Nucleus accumbens (tissue), 56 donors: ENCODE measurements at places on chromosomes 6 and 20.

DNA sequence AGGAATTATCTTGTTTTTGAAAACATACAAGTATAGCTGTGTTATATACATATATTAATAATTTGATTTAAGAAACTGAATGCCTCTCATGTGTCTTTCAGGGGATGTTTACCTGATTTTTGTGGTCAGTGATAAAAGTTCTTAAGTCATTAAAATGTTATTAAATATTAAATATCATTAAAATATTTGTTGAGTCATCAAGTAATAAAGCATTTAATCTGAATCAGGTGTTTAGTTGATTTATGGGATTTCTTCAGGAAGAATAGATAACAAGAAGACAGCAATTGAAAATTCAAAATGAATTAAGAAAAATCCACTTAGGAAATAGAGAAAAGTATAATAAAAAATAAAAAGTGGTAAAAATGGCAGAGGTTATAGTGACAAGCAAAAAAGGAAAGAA is 361.9 kb upstream of the EYS start:
- no peak for DNase-seq

GRCh38 chr6:139605350-139605749 is 230.9 kb upstream of the CITED2 start:
- no peak for DNase-seq

GRCh38 chr6:44234101-44235025 is 11.0 kb downstream of the SLC29A1 start:
- peak; percentile 79 for DNase-seq

GRCh38 chr20:50304923-50305635 is 114.4 kb downstream of the CEBPB start:
- DNase-seq, result no peak

DNA sequence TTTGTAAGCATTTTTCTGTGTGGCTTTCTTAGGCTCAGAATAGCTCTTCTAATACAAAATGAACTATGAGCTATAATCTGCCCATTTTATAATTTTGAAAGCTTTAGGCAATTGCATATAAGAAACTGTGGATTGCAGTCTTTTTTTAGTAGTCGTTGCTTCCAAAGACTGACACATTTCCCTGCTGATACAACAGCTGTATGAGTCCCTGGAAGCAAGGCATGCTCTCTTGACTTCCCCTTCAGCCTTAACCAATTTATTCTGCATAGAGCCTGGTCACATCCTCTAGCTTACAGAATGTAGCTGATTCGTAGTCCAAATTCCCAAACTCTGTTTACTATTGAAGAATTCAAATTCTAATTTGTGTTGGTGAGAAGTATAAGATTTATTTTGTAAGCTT is 155.3 kb upstream of the EYA4 start:
- no peak for DNase-seq

GRCh38 chr6:29424575-29424974 is 9.8 kb downstream of the OR12D1 start:
- DNase-seq, result no peak

DNA sequence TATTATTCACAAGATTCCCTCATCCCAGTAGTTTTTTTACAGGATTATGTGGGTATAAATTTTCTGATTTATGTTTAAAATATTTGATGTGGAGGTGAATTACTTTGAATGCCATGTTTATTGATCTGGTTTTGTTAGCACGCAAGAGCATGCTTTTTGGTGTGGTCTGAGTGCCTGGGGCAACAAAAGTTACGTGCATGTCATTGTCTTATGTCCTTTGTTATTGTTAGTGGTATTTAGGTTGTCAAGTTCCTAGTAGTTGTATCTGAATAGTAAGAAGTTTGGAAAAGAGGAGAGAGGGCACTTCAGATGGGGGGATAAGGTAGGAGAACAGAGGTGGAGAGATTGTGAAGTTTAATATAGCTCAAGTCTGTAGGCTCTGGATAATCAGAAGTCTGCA is 95.0 kb downstream of the ATRN start:
- no peak for DNase-seq

GRCh38 chr6:163944897-163945296 is 530.4 kb downstream of the QKI start:
- no peak for DNase-seq

- DNase-seq, result no peak
These were observed 90.0 kb upstream of the RPS6KA2 start for GRCh38 chr6:166716910-166717617.

GRCh38 chr6:99613409-99613704 is 6.7 kb downstream of the PRDM13 start:
- no peak for DNase-seq

DNA sequence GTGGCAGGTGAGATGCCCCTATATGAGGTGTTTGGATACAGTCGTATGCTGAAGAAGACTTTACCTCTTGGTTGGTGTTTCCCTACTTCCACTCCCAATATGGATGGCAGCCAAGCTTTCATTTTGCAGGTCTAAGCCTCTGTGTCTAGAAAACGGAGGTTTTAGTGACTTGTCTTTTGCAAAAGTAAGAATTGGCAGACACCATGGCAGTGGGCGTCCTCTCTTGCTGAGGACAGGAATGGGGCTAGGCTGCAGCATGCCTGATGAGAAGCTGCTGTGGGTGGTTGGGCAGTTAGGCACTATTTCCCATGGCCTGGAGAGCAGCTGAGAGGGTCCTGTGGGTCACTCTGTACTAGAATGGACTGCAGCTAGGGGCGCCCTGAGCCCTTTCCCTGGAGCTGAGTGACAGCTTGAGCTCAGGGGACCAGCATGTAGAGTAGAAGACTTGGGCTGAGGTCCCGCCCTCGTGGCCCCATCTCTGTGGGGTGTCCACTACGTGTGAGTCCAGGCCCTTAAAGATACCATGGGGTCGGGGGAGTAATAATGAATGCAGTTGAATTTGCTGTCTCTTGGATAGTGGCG is 127.4 kb downstream of the CDH26 start:
- no peak for DNase-seq

GRCh38 chr6:116388924-116389323 is 18.2 kb downstream of the DSE start:
- no peak for DNase-seq

DNA sequence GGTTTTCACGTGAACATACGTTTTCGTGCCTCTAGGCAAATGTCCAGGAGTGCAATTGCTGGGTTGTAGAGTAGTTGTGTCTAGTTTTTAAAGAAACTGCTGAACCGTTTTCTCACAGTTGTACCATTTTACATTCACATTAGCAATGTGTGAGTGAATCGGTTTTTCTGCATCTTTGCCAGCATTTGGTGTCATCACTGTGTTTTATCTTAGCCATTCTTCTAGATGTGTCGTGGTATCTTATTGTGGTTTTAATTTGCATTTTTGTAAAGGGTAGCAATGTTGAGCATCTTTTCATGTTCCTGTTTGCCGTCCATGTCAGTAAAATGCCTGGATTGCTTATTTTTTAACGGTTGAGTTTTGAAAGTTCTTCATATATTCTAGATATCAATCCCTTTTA is 10.2 kb downstream of the DOK5 start:
- no peak for DNase-seq

DNA sequence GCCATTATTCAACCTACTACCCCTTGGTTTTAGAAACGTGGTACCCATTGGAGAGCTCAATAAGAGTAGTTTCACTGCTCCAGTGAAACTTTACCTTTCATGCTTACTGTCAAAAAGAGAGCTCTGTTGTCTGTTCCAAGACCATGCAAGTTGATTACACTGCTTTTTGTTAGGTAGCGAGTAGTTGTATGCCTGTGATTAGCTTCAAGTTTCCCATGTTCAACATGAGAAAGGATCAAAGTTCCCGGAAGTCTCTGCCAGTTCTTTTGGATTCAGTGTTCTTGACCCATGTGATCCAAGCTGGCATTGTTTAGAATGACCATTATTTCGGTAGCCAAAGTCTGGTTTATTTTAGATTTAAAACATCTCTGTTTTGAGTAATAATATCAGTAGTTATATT is 107.1 kb downstream of the ZFAND3 start:
- DNase-seq, result no peak

GRCh38 chr20:58135441-58136148 is 92.9 kb downstream of the ANKRD60 start:
- DNase-seq, result no peak

DNA sequence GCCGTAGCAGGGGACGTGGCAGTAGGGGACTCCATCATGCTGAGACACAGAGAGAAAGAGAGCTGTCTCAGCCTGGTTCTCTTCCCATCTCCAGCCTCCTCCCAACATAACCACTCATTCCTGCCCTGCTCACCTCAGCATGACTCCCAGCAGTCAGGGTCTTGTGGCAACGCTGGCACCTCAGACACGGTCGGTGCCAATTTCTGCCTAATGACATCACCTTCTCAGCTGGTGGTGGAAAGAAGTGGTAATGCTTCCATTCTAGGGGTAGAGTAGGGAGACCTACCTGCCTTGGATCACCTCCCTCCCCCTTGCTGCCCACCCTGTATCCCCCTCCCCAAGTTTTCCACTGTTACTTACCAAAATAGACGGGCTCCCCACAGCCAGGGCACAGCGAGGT is 2.5 kb downstream of the CRIP3 start:
- DNase-seq, result no peak

DNA sequence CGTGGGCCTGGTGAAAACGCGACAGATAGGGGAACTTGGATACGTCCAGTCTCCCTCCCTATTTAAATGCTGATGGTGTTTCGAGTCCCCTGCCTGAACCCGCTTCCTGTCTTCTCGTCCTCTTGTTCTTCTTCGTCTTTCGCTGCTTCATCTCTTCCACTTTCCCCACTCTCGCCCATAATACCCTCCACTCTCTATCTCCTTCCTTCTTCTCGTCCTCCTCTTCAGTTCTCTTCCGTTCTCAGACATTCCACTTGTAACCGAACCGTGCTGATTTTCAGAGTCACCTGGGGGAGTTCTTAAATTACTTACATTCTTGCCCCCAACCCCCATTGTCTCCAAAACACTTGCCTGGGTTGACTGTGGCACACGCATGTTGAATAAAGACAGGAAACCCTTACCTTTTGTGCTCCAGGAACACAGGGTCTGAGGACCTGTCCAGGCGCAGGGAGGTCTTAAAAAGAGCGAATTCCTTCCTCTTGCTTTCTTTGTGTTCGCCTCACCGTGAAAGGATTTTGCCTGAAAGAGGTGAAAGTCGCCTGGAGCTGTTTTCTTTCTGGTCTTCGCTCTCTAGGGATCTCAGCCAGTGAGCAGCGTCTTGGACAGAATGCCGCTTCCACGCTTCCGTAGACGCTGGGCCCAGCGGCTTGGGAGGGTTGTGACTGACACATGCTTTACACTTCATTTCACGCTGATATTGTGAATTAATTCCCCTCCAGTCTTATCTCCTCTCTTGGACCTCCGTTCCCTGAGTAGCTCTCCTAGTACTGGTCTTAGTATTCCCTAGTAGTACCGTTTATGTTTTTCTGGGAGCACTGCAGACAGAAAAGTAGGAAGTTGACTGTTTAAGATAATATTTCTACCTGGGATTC is 184.0 kb downstream of the GPX5 start:
- DNase-seq, result no peak

DNA sequence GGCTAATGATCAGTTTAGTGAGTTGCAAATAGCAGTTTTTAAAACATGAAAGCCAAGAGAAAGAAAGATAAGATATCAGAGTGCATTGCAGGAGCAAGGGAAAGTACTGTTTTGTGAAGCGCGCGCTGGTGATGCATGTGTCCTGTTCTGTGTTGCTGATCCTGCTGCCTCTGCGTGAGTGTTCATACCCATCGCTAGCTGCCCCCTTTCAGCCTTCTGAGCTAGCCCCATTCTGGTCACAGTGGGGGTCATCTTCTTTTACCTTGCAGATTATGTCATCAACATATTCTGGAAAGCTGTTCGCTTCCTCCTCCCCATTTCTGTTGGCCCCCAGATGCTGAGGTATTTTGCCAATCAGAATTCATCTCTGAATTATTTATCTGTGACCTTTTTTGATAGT is 1.9 kb downstream of the MRAP2 start:
- DNase-seq, result no peak

GRCh38 chr20:38630727-38631126 is 29.1 kb downstream of the ARHGAP40 start:
- DNase-seq, result no peak

DNA sequence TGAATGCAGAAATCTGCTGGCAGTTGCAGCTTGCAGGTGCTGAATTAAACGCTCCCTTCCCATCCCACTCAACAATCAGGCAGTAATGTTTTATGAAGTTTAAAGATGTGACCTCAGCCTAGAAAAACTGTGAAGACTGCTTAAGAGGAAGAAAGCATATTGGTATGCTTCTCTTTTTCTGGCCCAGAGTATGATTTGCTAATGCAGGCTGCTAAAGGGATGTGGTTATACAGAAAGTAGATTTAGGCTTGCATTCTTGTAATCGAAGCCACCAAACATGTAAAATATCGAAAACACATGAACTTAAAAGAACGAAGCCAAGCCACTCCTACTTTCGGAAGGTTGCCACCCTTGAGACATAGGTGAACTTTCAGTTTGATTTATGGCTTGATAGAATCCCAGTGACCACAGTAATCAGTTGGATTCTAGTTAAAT is 40.7 kb downstream of the MAP3K5 start:
- DNase-seq, result no peak

- DNase-seq, result no peak
These were observed 231.3 kb upstream of the FLRT3 start for GRCh38 chr20:14568701-14569100.

DNA sequence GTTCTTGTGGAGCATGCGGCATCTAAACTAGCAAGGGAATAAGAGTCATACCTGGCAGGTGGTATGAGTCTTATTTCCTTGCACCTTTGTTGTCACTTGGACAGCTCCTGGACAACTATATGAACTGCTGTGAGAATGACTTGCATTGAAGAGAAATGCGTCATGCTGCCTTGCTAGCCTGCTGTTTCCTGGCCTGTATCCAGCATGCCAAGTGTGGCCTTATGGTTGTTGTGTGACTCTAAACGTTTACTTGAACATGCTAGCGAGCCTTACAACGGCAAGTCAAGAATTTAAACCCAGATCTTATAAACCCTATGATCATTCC is 90.4 kb downstream of the CEP162 start:
- DNase-seq, result no peak

GRCh38 chr6:131764350-131764749 is 43.5 kb upstream of the ENPP1 start:
- no peak for DNase-seq

DNA sequence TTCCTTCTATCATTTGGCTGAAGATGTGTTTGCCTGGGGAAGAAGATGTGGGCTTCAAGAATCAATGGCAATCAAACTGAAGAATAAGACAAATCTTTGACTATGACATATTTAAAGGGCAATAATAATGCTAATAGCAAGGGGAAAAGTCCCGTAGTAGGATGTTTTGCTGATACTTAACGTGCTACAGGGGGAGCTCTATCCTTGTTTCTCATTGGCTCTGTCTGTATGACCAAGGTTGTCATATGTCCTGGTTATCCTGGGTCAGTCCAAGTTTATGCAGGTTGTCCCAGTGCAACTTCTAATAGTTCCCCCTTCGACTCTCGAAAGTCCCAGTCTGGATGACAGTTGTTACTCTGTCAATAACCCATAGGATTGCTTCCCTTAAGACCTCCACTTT is 321.3 kb downstream of the DHX35 start:
- DNase-seq, result no peak

- no peak for DNase-seq
These were observed 25.0 kb downstream of the ERMARD start for GRCh38 chr6:169776379-169776778.

DNA sequence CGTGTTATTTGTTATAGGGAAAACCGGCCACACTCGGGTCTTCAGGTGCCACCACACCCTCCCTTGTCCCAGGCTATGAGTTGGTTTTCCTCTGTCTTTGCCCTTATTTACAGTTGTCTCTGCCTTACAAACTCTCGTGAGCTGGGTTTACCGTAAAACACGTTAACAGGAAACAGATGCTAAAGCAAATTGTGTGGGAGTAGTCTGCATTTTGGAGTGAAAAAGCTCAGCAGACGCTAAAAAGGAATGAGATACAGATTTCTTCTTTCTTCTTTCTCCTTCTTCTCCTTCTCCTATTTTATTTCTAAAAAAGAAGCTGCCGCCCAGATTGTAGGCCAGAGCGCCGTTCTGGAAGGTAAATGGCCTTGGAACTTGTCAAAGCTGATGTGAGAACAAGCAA is 51.9 kb downstream of the APCDD1L start:
- DNase-seq, result no peak
